ENCODE measurements at places on chromosomes 5 and 9. TPM values are rescaled to one million over a fixed set of nuclear protein-coding genes. Genes with fewer than 3 reads are reported as not detected.
A peak's percentile ranks its signal among the peaks of the same experiment; 100 is the strongest.

GRCh38 chr9:74887981-74888370 is 255 bp upstream of the TRPM6 start:
- peaks cover 8% of the 10 kb centered on the region for H3K36me3 ChIP-seq
- H3K4me1 ChIP-seq = peaks cover 10% of the 10 kb centered on the region
- H3K27me3 ChIP-seq = peaks cover 31% of the 10 kb centered on the region
- peak overlapping the region; percentile 62 for H3K27ac ChIP-seq
- DNase-seq = no peak

- H3K36me3 ChIP-seq = no peaks in the 10 kb centered on the region
- no peaks in the 10 kb centered on the region for H3K4me1 ChIP-seq
- peaks cover 6% of the 10 kb centered on the region for H3K27me3 ChIP-seq
- no peak overlapping the region for H3K4me3 ChIP-seq
- no peak overlapping the region for H3K27ac ChIP-seq
Measured at GRCh38 chr5:42599106-42599505, 157.5 kb upstream of the CCDC152 start.

- H3K4me1 ChIP-seq = no peaks in the 10 kb centered on the region
- no peak overlapping the region for H3K27ac ChIP-seq
- no peaks in the 10 kb centered on the region for H3K36me3 ChIP-seq
- no peak for DNase-seq
- no peaks in the 10 kb centered on the region for H3K27me3 ChIP-seq
- H3K4me3 ChIP-seq = no peak overlapping the region
Measured at GRCh38 chr5:23169660-23170416, 316.7 kb upstream of the CDH12 start.

DNA sequence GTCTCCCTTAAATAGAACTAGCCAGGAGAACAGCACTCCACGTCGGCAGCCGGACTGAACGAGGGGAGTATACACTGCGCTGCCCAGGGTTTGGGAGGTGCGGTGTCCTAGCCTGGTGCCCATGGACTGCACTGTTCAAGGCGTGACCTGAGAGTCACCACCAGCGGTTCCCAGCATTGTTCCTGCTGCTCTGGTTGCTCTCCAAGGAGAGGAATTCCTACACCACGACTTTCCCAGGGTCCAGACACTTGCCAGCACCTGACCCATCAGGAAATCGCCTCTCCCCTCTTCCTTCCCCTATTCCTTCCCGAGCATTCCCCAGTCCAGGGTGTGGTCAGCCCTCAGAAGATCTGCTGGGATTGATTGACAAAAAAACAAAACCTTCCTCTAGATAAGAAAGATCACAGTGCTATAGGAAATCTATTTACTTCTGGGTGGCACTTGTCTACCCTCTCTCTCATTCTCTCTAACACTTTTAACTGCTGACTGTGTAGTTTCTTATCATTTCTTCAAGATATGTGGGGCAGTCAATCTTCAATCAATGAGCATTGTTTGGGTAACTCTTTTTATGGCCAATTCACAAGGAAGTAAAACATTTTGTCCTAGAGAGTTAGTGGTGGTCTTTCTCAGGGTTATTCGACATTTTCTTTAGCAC is 297.8 kb upstream of the ACTBL2 start:
- H3K36me3 ChIP-seq = no peaks in the 10 kb centered on the region
- H3K27ac ChIP-seq = no peak overlapping the region
- no peak for DNase-seq
- no peak overlapping the region for H3K4me3 ChIP-seq
- H3K4me1 ChIP-seq = no peaks in the 10 kb centered on the region

The SLC36A1 gene
- total RNA-seq = 15.4 TPM

The PCDHGA4 gene
- 0.48 TPM for total RNA-seq

The PTGS1 gene
- 0.69 TPM for total RNA-seq
